ENCODE measurements at places on chromosomes 5 and 9. TPM values are rescaled to one million over a fixed set of nuclear protein-coding genes. Genes with fewer than 3 reads are reported as not detected.

DNA sequence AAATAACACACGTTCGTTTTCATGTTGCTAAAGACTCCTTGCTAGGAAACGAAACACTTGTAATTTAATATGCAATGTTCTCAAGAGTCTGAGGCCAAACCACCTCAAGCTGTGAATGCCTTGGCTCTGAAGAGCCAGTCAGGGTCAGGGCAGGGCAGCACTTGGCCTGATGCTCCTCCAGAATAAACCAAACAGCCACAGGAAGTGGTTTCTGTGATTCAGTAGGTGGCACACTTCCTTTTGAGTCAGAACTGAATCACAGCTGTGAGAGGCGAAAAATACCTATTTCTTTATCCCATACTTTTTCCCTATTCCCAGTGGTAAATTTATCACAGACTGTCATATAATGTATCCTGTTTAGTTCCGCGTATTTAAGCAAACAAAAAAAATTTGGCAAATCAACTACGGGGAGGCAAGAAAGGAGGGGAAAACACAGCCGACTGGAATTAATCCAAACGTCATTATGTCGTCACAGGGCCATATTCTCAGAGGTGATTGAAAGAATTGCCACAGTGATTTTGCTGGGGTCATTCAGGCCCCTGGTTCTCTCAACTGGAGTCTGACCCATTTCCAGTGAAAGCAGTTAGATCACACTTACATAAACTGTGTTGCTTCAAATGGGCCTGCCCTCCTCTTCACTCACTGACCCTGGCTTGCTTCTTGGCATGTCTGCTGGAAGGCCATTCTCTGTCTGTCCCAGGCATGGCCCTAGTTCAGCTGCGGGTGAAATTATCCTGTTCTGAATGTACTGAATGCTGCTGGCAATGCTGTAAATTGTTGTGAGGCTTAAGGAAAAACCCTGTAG lies 71.2 kb downstream of the ARRDC3 start:
- no peaks in the 10 kb centered on the region for H3K36me3 ChIP-seq
- H3K27me3 ChIP-seq: no peaks in the 10 kb centered on the region
- peaks cover 23% of the 10 kb centered on the region for H3K4me1 ChIP-seq
- no peak for DNase-seq
- H3K4me3 ChIP-seq: no peak overlapping the region
- peak overlapping the region; percentile 51 for H3K27ac ChIP-seq

DNA sequence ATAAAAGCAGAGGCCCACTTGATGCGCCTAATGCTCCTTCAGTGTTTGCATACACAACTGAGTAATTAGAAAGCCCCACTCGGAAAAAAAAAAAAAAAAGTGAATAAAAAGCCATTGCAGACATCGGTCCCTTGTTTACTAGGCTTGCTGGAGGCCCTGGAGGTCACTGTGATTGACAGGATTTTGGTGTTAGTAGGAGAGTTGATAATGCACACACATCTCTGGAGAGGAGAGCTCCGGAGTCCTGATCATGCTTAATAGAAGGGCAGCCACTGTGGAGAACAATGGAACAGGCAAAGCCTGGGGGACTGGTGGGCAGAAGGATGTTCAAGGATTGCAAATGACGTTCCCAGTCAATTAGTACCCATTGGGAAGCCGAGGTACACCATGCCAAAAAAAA lies 152.5 kb downstream of the EFNA5 start:
- no peak for DNase-seq
- H3K27me3 ChIP-seq: no peaks in the 10 kb centered on the region
- peaks cover 15% of the 10 kb centered on the region for H3K36me3 ChIP-seq
- peaks cover 38% of the 10 kb centered on the region for H3K4me1 ChIP-seq

GRCh38 chr5:134127376-134127861 lies 12.9 kb downstream of the TCF7 start:
- H3K4me3 ChIP-seq: no peak overlapping the region
- no peak for DNase-seq

The PCSK1 gene
- total RNA-seq: 13.6 TPM

The ANKRD20A1 gene
- total RNA-seq: 3.3 TPM

The DIPK1B gene
- 40.8 TPM for total RNA-seq

The LMNB1 gene
- total RNA-seq: 46.8 TPM

The CTSV gene
- 6.7 TPM for total RNA-seq

The SLC35D2 gene
- 40.5 TPM for total RNA-seq

All from type B pancreatic cell (in vitro differentiated cells).